Bronchus fibroblast of lung (primary cell): ENCODE measurements at places on chromosomes 11 and 22. TPM values are rescaled to one million over a fixed set of nuclear protein-coding genes. Genes with fewer than 3 reads are reported as not detected.

FZD4 gene
- 1.6 and 2.4 TPM in 2 replicates for total RNA-seq

CASP4 gene
- 104 and 120 TPM in 2 replicates for total RNA-seq

FAM118B gene
- 14.4 and 19.8 TPM in 2 replicates for total RNA-seq

NDUFA6 gene
- total RNA-seq: 92.3 and 94.0 TPM in 2 replicates

RAG1 gene
- total RNA-seq: 0.30 and 0.50 TPM in 2 replicates

KDM4D gene
- 2.1 and 2.7 TPM in 2 replicates for total RNA-seq

GLYAT gene
- not detected in 2 replicates for total RNA-seq

PHOX2A gene
- total RNA-seq: not detected in 2 replicates

PLAAT5 gene
- total RNA-seq: not detected in 2 replicates

PHF21B gene
- total RNA-seq: under 0.01 TPM in 1 of 2 replicates, not detected in the other

SLC22A9 gene
- not detected in 2 replicates for total RNA-seq

KLHL22 gene
- total RNA-seq: 21.3 and 24.0 TPM in 2 replicates

C11orf52 gene
- total RNA-seq: 0.34 and 0.59 TPM in 2 replicates

SMIM35 gene
- not detected in 2 replicates for total RNA-seq

PGA5 gene
- total RNA-seq: not detected in 2 replicates

MUC6 gene
- total RNA-seq: not detected in 2 replicates

SCO2 gene
- total RNA-seq: 0.30 and 1.8 TPM in 2 replicates

CWF19L2 gene
- 3.1 and 5.0 TPM in 2 replicates for total RNA-seq

ARHGAP20 gene
- total RNA-seq: 0.59 and 1.0 TPM in 2 replicates

APOBEC3H gene
- total RNA-seq: 0.30 TPM in 1 of 2 replicates, not detected in the other

NPAS4 gene
- total RNA-seq: not detected in 2 replicates

PLXNB2 gene
- 100 and 107 TPM in 2 replicates for total RNA-seq

DRICH1 gene
- not detected in 2 replicates for total RNA-seq

NXPE1 gene
- not detected in 2 replicates for total RNA-seq

APOA5 gene
- not detected in 2 replicates for total RNA-seq

NTM gene
- total RNA-seq: 4.4 and 4.9 TPM in 2 replicates

SERPIND1 gene
- not detected in 2 replicates for total RNA-seq

GGTLC3 gene
- total RNA-seq: not detected in 2 replicates

FAM83F gene
- total RNA-seq: under 0.01 and 0.17 TPM in 2 replicates

PPFIA1 gene
- 14.4 and 15.1 TPM in 2 replicates for total RNA-seq

CLDN5 gene
- 0.50 and 1.8 TPM in 2 replicates for total RNA-seq

MYBPC3 gene
- not detected in 2 replicates for total RNA-seq

IRAG1 gene
- total RNA-seq: 0.59 and 0.67 TPM in 2 replicates

MSANTD4 gene
- 11.3 and 14.3 TPM in 2 replicates for total RNA-seq

MPZL3 gene
- 0.30 and 0.34 TPM in 2 replicates for total RNA-seq

APOL3 gene
- total RNA-seq: 3.1 and 3.9 TPM in 2 replicates

VPREB1 gene
- not detected in 2 replicates for total RNA-seq

FIBIN gene
- 8.8 and 12.1 TPM in 2 replicates for total RNA-seq

ACTN3 gene
- not detected in 2 replicates for total RNA-seq

SORL1 gene
- total RNA-seq: 0.34 and 0.74 TPM in 2 replicates

SMPD1 gene
- total RNA-seq: 47.6 and 53.0 TPM in 2 replicates

MRPL17 gene
- total RNA-seq: 87.6 and 94.3 TPM in 2 replicates

LRRN4CL gene
- 10.0 and 10.9 TPM in 2 replicates for total RNA-seq
